ENCODE measurements at places on chromosomes 4 and X.

- DNase-seq, result no peak
Observed at GRCh38 chr4:171590716-171591115, 222.5 kb upstream of the GALNTL6 start.

DNA sequence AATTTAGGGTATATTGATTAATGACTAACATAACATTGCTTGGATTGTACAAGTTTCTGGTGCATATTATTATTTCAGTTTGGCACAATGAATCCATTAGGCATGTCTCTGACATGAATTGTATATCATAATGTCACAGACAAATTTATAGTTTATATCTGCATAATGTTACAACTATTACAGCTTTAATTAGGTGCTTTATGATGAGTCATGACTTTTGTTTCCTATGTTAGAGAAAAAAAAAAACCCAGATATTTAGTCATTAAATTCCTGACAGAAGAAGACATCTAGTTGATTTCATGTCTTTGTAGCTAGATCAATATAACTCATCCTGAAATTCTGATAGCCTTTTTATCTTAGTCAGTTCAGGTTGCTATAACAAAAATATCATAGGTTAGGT lies 385.7 kb upstream of the EPHA5 start:
- no peak for DNase-seq

GRCh38 chr4:126004941-126005340 lies 690.2 kb downstream of the FAT4 start:
- no peak for DNase-seq

- no peak for DNase-seq
Observed at GRCh38 chrX:12007881-12008280, 130.4 kb upstream of the FRMPD4 start.

DNA sequence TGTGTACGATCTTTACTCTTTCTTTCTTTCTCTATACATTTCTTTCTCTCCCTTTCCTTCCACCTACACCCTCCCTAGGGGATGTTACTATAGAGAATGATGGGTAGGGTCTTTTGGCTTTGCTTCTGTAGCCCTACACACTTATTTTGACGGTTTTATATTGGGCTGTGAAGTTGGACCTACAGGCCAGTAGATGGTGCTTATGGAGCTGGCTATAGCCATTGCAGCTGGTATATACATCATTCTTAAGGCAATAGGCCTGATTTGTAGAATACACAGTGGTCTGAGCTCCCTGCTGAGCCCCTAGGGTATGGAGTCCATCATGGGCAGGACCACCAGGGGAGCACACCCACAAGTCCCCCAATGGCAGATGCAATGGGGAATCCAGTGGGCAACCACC lies 1869.7 kb downstream of the STIM2 start:
- no peak for DNase-seq

- DNase-seq, result no peak
Observed at GRCh38 chr4:36226430-36227227, 17.7 kb downstream of the ARAP2 start.

DNA sequence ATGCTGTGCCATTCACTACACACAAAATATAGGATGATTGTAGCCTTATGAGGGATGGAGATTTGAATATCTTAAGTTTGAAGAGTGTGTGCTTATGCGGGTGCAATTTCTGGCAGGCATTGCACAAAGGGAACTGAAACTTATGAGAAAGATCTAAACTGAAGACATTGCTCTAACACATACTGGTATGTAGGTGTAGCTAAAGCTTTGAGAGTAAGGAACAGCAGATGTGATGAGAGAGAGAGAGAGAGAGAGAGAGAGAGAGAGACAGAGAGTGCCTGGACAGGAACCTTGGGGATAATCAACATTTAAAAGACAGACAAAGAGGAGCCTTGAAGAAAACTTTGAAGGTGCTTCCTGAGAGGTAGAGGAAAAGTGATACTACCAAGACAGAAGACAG lies 379.7 kb downstream of the SPRY1 start:
- no peak for DNase-seq

DNA sequence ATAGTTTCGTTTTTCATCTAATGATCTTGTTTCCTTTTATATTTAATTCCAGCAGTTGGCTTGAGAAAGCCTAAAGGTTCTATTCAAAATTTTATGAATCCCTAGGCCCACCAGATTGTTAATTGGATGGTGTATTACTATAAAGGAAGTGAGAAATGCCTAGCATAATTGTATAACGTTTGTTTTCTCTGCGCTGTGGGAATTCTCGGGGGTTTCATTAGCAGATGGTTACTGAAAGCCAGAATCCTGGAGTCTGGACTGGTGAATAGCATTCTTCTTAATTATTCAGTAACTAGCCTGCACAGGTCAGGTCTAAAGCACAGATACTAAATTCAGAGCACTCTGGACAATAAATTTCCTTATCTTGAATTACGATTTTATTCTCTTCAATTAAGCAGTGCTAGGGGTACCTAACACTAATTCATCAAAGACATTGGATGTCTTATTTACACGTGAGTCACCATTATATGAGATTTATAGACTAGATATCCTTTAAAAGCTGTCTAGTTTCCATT lies 459.4 kb downstream of the DTHD1 start:
- DNase-seq, result no peak

DNA sequence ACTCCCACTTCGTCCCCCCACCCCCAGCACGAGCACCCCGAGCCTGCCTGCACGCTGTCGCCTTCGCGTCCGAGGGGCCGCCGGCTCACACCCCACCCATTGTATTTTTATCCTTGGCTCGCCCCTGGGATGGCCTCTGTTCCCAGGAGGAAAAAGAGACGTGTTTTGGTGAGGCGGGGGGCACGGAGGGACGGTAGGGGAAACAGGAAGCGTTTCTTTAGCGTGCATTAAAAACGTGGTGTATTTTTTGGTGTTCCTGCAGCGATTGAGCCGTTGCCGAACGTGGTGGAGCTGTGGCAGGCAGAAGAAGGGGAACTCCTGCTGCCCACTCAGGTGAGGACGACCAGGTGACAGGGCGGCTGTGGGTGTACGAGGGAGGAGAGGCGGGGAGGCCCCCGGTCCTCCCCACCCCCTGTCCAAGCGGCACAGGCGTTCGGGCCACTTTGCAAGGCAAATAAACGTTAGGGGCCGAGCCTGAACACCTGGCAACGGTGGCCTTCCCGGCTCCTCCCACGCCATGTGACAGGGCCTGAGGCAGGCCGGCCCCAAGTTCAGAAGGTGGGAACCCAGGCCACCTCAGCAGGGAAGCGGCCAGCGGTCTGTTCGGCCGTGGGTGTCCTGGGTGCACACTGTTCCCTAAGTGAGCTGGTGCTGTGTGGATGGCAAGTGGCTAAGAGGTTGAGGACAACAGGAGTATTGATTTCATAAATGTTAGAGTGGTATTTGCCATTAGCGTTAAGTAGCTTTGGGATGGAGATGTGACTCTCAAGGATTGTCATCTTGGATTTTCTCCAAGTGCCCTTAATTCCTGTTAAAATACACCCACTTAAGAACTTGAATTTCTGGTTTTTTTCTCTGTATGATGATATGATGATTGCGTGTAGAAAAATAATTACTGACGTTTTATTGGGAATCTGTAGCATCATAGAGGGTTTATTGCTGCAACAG lies 1.1 kb downstream of the TMEM131L start:
- DNase-seq, result no peak

DNA sequence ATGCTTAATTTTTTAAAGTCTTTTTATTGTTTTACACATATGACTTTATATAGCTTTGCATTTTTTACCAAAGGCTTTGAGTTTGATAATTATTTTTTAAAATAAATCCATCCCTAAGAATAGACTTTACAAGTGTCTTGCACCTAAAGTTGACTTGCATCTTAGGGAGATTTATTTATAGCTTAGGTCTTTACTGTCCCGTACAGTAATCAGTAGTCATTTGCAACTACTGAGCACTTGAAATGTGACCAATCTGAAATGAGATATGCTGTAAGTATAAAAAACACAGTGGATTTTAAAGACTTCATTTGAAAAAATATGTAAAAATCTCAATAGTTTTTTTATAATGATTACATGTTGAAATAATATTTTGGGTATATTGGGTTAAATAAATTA lies 19.2 kb downstream of the TBC1D1 start:
- DNase-seq, result no peak

DNA sequence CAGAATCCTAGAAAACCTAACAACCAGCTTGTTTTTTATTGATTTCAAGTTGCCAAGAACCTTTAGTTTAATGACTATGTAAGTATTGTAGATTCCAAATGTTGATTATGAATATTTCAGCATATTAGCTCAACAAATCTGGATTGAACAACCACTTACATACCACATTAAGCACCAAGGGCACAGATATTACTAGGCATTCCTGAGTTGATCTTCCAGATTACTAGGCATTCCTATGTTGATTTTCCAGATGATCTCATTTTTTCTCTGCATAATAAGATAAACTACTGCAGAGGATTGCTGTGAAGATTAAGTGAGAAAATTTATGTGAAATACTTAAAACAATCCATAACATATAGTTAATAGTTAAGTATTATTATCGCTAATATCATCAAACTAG lies 17.4 kb upstream of the DCAF8L1 start:
- DNase-seq, result no peak

- DNase-seq, result no peak
Observed at GRCh38 chrX:112058255-112058654, 24.3 kb downstream of the TRPC5 start.

DNA sequence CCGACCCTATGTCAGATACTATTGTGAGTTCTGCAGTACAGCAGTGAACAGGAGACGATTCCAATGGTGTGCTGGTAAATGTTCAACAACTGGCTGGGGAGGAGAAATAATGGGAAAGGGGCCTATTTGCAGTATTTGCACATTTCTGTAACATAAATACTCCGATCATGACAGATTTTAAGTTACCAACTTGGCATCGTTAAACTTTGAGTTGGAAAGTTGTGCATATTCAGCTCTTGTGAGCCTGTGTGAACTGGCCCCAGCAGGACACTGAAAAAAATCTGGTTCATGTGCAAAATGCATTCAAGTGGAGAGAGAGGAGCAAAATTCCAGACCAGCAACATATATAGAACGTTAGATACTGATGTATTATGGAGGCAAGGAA lies 175.0 kb downstream of the MAPK10 start:
- no peak for DNase-seq

- DNase-seq, result peak; percentile 45
Observed at GRCh38 chrX:56764153-56764974, 35.3 kb downstream of the NBDY start.

- peak; percentile 63 for DNase-seq
Observed at GRCh38 chr4:10115797-10116568, 616 bp downstream of the WDR1 start.

GRCh38 chr4:46586566-46586965 lies 196.6 kb upstream of the GABRA2 start:
- DNase-seq, result no peak

DNA sequence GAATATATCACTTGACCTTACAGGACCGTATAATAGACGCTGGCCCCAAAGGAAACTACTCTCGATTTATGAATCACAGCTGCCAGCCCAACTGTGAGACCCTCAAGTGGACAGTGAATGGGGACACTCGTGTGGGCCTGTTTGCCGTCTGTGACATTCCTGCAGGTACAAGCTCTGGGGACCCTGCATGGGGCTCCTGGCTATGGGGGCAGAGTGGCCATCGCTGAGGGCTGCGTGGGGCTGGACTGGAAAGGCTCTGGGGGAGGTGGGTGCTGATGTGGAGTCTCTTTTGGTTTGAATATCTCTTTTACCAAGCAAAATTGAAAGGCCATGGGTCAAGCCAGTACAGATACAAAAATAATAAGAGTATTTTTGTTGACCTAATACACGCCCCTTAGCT lies 33.9 kb downstream of the NELFA start:
- no peak for DNase-seq

DNA sequence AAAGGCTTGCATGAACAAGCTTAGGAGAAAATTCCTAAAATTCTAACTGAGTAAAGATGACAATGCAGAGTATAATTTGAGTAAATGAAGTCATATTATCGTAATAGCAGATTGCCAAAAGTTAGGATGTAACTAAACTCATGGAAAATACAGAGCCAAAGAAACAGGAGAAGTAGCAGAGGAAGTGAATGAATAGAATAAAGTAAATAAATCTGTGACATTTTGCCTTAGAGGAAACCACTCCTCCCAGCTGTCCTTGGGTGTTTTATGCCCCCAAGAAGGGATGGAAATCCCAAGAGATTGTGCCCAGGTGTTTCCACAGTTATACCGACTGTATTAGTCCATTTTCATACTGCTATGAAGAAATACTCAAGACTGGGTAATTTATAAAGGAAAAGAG lies 1.9 kb upstream of the BMX start:
- DNase-seq, result no peak

DNA sequence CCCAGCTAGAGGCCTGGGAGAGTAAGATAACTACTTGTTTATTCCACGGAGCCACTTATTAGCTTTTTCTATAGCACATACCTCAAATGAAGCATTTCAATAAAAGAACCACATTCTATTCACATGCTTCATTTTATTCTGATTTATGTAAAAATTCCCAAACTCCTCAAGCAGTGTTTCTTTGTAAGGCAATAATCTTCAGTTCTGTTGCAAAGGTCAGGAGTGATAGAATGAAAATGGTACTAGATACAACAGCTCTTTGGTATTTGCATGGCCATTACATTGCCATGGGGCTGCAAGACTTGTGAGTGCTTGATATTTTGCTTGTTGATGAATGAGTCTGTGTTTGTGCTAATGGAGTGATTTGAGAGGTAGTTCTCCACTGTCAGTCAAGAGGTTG lies 39.4 kb downstream of the AR start:
- no peak for DNase-seq

GRCh38 chrX:44244008-44244407 lies 99.5 kb downstream of the EFHC2 start:
- DNase-seq, result no peak

GRCh38 chr4:26206999-26207398 lies 113.8 kb upstream of the RBPJ start:
- no peak for DNase-seq

DNA sequence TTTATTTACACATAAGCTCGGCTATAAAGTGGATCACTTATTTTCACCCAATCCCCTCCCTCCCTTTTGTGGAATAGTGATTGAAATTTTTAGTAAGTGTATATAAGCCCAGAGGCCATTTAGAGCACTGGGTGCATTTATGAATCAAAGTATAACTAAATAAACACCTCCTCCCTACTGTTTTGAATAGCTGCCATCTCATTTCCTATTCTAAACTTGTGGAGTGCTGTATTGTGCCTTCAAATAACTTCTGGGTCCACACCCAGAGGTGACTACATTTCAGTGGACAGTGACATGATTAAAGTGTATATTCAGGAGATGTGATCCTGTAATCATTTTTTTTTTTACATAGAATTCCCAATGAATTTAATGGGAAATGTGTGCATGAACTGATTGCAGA lies 104.9 kb downstream of the TEX13C start:
- DNase-seq, result no peak

- DNase-seq, result no peak
Observed at GRCh38 chr4:73583666-73584065, 36.6 kb downstream of the RASSF6 start.

- DNase-seq, result no peak
Observed at GRCh38 chr4:577499-578450, 1.7 kb upstream of the TMEM271 start.

DNA sequence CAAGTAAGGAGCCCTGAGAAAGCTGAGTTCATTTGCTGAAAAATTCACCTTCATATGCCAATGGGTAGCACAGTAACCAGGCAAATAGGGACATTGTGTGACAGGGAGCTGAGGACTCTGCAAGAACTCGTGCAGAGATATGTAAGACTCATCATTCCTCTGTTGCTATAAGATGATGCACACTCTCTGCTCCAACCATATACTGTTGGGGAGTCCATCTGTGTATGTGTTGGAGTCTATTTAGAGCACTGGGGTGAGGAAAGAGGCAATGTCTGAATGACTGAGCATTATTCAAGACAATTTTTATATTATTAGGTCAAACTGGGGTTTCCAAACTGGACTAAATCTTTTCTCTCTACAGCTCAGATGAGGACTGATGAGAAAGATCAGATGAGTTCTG lies 100.4 kb downstream of the QRFPR start:
- DNase-seq, result no peak

All from activated T-cell treated with anti-CD3 and anti-CD28 coated beads for 1 hour (primary cell).